ENCODE measurements at places on chromosomes 12 and 14.

GRCh38 chr12:40446385-40446784, 221.6 kb downstream of the LRRK2 start:
- DNase-seq: no peak

DNA sequence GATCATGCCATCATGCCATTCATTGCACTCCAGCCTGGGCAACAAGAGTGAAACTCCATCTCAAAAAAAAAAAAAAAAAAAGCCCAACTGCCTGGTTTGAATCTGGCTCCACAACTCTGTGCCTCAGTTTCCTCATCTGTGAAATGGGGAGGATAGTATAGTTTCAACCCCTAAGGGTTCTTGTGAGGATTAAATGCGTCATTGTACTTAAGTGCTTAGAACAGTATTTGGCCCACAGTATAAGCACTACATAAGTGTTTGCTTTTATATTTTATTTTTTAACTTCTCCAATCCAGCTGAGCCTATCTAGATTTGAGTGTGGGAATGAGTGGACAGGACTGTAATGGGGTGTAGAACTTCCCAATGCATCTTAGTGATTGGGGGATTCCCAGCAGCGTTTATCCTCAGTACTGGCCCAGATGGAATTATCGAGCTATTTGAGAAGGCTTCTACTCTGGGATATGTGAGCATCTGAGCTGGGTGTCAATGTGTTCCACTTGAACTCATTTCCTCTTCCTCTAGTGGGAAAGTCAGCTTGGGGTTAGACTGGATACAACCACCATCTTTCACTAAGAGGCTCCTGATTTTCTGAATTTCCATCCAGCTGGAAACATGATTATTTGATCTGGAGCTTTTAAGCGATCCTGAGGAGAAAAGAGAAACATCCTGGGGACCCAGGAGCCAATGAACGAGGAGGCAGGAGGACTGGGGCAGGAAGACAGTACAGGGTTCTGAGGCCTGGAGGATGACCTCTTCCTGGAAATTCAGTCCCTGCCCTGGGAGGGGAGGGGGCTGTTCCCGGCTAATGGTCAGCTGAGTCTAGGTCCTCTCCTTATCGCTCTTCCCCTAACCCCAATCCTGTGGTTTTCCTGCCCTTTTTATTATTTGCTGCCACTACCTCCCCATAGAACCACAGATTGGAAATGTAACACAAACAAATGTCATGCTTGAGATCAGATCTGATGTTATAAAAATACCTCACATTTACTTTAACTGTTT, 9.3 kb upstream of the ESPL1 start:
- no peak for DNase-seq

GRCh38 chr12:4951601-4952000, 41.9 kb downstream of the KCNA1 start:
- DNase-seq: no peak

GRCh38 chr14:99508896-99509629, 27.9 kb downstream of the CCNK start:
- no peak for DNase-seq

DNA sequence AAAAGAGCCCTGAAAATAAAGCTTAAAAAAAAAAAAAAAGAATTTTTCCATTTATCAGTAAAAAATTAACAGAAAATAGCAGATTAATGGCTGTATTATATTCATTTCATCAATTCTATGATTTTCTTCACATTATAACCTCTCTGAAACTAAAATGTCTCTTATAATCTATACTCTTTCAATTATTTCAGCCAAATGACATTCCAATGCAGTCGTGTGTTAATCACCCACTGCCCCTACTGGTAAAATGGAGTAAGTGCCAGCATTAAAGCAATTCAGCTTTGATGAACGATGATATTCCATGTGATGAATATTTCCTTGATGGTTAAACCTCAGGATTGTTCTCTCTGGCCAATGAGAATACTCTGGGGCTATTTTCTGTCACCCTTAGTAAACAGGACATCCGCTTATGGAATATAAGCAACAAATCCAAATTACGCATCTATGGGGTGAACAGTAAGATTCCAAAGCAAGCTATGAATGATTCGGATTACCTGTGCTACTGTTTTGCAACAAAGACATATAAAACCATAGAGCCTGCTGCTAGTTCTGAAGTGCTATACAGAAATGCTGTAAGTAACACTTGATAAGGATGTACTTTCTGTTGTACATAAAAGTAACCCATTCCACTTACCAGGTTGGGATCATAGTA, 20.3 kb upstream of the SYCP3 start:
- no peak for DNase-seq

GRCh38 chr14:99769799-99770198, 23.4 kb upstream of the EML1 start:
- DNase-seq: no peak

GRCh38 chr12:56839489-56839848, 76.3 kb downstream of the HSD17B6 start:
- no peak for DNase-seq

- DNase-seq: no peak
Measured at GRCh38 chr12:1703771-1704722, 13.2 kb downstream of the ADIPOR2 start.

GRCh38 chr12:101021911-101022388, 188.1 kb downstream of the SLC5A8 start:
- DNase-seq: no peak

DNA sequence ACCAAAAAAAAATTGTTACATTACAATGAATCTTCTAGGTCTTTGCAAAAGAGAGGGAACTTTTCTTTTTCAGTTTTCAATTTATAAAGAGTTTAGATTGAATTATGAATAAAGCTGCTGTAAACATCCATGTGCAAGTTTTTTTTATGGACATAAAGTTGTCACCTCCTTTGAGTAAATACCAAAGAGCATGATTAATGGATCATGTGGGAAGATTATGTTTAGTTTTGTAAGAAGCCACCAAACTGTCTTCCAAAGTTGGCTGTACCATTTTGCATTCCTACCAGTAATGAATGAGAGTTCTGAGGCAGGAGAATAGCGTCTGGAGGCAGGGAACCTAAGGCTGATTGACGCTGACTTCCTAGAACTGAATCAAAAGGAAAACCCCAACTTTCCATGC, 30.2 kb downstream of the LEMD3 start:
- DNase-seq: no peak

GRCh38 chr14:105385698-105386365, 12.5 kb upstream of the TEX22 start:
- no peak for DNase-seq

DNA sequence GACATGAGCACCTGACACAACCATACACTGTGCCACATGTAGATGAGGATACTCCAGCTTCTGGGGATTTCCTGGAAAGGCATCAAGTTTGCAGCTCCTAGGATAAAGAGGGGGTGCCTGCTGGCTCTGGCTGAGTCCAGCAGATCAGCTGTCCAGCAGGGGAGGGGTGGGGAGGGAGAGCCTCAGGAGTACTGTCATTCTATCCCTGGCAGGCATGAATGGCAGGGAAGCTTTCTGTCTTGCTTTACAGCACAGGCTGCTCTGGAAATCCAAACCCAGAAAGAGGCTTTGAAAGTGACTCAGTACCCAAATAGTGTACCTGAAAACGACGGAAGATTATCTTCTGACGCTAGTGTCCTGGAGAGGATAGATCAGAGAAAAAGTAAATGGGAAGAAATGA, 32.2 kb downstream of the SLC8A3 start:
- no peak for DNase-seq

- no peak for DNase-seq
Measured at GRCh38 chr12:87413784-87414183, 615.4 kb downstream of the C12orf50 start.

- DNase-seq: no peak
Measured at GRCh38 chr12:2320841-2321240, 268.1 kb downstream of the CACNA1C start.

- DNase-seq: no peak
Measured at GRCh38 chr12:475286-475685, 15.5 kb downstream of the B4GALNT3 start.

DNA sequence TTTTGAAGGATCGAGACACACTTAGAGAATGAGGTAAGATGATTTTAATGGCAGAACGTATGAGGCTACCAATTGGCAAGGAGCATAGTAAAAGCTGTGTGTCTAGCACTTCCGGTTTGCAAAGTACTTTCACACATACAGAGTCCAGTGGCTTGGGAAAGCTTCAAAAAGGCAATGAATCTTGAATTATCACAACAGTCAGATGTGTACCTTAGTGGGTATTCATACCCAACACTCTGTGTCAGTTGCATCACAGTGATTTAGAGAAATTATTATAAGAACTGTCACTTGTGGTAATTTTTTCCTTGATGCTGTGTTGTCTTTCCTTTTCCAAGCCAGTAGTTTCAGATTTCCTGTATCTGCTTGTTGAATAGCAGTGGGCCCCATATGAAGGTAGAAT, 424.1 kb downstream of the PCNX1 start:
- DNase-seq: no peak

GRCh38 chr12:100901266-100901665, 106.7 kb downstream of the ANO4 start:
- no peak for DNase-seq

DNA sequence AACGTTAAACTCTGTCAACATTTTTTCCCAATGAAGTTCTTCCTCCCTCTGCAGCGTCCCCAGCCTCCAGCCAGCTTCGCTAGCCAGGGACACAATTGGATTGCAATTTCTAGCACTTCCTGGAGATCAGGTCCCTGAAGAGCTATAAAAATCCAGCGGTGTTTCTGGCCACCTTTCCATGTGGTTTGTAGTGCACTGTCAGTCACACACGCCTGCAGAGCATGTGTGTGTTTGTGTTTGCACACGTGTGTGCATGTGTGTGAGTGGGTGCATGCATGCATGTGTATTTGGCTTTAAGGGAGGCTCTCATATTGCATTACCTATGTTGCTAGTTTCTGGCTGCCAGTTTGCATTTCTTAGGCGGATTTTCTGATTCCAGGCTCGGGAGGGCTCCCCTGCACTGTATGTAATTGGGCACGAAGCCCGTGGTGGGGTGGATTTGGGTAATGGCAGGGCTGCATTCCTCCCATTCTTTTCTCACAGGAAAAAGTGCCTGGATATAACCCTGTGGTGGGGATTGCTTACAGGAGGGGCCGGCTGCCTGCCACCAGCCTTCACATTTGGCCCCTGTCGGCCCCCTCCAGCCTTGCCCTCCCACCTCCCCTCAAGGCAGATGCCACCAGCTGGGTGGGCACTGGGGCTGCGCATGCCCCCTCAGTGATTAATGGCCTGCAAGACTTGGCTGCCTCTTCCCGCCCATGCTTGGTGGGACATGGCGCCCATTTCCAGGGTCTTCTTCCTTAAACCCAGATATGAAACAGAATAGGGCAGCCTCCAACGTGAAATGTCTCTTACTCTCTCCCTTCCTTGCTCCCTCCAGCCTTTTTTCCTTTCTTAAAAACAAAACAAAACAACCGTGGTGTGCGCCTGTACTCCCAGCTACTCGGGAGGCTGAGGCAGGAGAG, 74.0 kb downstream of the TSPAN9 start:
- no peak for DNase-seq

DNA sequence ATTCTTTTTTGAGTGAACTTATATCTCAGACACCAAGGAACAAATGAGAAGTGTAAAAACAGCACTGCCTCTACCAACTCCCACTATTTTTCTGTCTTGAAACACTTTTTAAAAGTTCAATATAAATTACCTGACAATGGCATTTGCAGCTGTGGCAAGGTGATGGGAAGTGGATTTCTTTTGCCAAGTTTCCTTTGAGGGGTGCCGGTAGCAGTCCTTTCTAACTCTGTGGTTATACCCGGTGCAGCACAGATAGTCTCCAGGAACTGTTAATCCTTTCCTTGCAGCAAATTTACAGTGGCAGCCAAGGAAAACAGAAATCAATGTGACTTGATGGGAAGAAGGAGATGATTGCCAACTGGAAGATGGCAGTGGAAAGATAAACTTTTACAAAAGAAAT, 243.7 kb downstream of the BCAT1 start:
- DNase-seq: no peak

- no peak for DNase-seq
Measured at GRCh38 chr12:6608592-6609281, 1.6 kb upstream of the CHD4 start.

DNA sequence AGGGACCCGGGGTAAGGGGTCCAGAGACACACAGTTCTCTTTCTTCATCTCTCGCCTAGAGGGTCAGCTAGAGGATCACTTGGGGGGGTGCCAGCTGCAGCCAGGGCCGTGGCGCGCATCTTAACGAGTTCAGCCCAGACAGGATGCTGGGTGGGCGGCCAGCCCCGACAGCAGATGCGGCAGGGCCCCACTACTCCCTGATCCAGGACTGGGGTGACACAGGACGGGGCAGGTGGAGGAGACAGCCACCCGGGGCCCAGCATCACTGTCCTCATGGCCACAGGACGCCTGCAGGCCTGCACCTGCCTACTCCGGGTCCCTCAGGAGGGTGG, 12.8 kb downstream of the AKT1 start:
- no peak for DNase-seq

DNA sequence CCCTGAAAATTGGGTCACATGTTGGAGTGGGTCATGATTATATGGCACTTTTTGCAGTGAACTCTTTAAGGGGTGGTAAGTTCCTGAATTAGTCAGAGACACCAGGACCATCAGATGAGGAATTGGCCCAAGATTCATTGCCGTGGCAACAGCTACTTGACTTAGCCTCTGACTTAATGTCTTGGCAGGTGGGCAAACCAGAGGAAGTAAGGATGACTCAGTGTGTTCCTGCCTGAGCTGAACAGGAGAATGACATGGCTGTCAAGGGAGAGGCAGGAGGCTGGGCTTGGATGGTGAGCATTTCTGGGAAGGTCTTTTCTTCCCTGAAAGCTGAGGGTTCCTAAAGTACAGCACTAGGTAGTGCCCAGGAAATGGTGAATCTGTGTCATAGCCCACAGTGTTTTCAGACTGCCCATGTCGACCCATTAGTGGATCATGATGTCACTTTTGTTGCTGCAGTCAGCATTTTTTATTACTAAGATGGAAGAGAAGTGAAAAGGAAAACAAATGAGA, 170.1 kb upstream of the PWP1 start:
- DNase-seq: no peak

GRCh38 chr14:92924247-92924646, 1.3 kb downstream of the CHGA start:
- DNase-seq: no peak

DNA sequence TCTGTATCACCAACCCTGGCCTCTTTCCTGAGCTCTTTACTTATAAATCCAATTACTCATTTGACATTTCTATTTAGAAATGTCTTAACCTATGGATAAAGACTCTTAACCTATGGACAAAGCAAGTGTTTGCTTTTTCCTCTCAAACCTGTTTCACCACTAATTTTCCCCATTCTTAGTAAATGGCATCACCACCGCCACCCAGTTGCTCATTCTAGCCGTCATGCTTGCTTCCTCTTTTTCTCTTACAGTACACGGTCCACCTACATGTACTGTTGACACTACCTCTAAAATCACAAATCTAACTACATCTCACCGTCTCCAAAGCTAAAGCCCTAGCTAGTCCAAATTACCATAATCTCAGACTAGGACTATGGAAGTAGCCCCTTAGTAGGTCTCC, 60.0 kb downstream of the CAPS2 start:
- no peak for DNase-seq

GRCh38 chr12:109553483-109553882, 19.8 kb downstream of the MMAB start:
- DNase-seq: no peak

DNA sequence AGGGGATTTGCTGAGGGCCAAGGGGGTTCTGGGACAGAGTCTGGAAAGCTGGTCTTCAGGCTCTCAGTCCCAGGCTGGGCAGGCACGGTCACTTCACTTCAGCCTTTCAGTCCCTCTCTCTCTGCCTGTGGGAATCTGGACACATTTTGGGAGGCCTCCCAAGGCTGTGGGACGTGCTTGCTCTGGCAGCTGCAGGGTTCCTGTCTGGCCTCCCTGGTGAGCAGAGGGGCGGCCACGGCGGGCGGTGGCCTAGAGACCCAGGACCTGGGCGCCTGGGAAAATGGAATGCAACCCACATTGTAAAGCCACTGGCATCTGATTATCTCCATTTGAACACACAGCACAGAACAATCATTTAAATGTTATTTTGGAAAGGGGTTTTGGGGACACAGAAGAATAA, 10.1 kb upstream of the ALDH2 start:
- no peak for DNase-seq
